ENCODE measurements at places on chromosomes 16 and 17.

DNA sequence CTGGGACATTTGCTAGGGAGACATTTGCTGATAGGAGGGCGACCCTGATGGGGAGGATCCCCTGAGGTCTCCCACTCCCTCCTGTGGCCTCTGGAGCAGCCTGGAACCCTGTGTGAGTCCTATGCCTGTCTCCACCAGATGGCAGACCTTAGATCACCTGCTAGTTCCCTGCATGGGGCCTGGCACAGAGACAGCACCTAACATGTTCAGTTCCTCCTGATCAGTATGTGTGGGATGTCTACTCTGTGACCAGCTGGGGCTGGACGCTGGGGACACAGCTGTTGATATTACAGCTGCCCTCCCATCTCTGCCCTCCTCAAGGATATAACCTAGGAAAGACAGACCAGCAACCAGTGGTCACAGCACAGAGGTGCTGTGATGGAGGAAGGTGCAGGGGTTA is 1.1 kb upstream of the ADCY7 start:
- DNase-seq = no peak

GRCh38 chr17:80441598-80442322 is 26.8 kb downstream of the ENDOV start:
- DNase-seq = no peak

GRCh38 chr16:1775846-1776671 is 3.1 kb upstream of the MRPS34 start:
- no peak for DNase-seq

DNA sequence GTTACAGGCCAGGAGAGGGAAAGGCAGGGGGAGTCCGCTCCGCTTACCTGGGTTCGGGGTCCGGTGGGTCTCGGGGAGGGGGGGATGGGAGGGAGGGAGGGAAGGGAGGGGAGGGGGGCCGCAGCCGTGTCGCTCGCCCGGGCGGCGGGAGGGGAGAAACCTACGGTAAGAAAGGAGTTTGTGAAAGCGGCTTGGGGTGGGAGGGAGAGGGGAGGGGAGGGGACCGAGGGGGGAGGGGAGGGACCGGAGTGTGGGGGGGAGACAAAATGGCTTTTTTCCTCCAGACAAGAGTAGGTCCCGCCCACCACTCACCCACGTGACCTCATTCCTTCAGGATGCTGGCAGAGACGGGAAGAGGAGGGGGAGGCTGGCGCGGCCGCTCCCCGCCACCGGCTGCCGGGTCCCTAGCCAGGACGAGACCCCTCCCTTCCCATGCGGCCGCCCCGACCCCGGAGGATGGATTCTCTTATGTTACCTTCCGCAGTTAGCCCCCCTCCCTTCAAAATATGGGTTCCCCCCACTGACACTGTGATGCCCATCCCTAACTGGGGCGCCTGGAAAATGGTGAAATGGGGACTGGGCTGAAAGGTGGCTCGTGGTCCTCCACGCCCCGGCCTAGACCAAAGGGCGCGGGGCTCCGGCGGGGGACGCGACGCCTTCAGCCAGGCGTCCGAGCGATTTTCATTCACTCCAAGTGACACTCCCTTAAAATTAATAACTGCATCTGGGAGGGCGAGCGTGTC is at the start of gene PCGF2:
TSS of gene PCGF2 (minus strand) at position 188 of the 743 bp plus-strand sequence. CDS start 7,934 bp downstream, outside the sequence.
- no peak for DNase-seq

GRCh38 chr16:48287239-48287638 is 39.9 kb upstream of the ABCC11 start:
- DNase-seq = no peak

- DNase-seq = no peak
Observed at GRCh38 chr16:88424587-88425235, 28.4 kb upstream of the ZFPM1 start.

DNA sequence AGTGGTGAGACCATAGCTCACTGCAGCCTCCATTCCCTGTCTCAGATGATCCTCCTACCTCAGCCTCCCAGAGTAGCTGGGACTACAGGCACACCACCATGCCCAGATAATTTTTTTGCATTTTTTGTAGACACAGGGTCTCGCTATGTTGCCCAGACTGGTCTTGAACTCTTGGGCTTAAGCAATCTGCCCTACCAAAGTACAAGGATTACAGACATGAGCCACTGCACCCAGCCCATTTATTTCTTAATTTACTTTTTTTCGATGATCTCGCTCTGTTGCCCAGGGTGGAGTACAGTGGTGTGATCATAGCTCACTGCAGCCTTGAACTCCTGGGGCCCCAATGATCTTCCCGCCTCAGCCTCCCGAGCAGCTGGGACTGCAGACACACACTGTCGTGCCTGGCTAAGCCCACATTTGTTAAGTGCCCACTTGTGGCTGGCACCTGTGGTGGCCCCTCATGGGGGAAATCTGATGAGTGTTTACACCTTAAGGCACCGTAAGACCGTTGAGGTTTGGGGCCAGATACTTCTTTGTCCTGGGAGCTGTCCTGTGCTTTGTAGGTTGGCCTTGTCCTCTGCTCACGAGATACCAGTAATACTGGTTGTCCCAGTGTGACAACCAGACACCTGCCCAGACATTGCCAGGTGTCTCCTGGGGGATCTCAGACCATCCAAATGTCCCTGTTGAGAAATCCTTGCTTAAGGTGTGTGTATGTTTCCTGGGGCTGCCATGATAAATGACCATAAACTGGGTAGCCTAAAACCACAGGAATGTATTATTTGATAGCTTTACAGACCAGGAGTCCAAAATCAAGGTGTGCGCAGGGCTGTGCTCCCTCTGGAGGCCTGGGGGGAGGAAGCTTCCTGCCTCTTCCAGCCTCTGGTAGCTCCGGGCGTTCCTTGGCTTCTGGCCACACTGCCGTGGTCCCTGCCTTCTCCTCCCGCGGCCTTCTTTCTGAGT is 141.4 kb upstream of the GSE1 start:
- DNase-seq = no peak

DNA sequence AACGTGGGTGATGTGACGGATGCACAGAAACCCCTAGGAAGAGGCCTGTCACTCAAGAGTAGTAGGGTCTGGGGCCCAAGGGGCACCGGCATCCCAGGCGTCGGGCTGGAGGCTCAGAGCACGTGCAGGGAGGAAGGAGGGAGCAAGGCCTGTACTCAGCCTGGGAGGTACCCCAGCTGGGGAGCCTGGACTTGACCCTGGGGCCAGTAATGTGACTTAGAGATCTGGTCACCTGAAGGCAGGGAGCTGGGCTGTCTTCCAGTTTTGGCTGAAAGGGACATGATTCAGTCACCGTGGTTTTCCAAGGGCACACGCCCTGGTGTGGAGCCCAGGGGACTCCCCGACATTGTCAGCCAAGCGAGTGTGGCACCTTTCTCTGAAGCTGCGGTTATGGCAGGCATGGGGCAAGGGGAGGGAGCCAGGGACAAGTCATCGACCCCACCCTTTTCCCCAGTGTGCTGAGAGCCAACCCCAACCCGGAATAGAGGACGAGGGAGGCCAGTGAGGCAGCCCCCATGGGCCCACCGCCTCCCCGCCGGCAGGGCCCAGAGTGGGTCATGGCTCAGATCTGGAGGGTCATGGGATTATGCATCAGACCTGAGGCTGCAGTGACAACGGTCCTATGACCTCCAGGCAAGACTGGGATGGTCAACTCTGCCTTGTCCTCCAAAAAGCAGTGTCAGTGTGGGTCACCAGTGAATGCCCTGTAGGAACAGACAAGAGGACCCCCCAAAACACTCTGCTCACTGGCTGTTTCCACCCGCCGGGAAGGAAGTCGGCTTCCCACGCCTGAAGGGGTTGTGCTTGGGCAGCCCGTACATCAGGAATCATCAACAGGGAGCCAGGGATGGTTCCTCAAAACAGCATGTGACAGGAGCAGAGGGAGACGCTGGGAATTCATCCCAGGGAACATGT is 41.9 kb downstream of the MEAK7 start:
- DNase-seq = no peak

- DNase-seq = no peak
Observed at GRCh38 chr16:85204242-85205010, 92.2 kb upstream of the CIBAR2 start.

DNA sequence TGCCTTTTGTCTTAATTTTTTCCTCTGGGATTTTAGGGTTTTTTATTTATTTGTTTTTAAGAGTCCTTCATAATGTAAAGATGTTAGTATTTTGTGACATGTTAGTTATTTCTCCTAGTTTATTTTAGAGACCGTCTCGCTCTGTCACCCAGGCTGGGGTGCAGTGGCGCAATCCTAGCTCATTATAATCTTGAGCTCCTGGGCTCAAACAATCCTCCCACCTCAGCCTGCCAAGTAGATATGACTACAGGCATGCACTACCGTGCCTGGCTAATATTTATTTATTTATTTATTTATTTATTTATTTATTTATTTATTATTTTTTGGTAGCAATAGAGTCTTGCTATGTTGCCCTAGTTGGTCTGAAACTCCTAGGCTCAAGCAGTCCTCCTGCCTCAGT is 37.4 kb upstream of the ARHGAP17 start:
- DNase-seq = no peak
